ENCODE measurements at places on chromosomes 13 and 19.
A peak's percentile ranks its signal among the peaks of the same experiment; 100 is the strongest.

DNA sequence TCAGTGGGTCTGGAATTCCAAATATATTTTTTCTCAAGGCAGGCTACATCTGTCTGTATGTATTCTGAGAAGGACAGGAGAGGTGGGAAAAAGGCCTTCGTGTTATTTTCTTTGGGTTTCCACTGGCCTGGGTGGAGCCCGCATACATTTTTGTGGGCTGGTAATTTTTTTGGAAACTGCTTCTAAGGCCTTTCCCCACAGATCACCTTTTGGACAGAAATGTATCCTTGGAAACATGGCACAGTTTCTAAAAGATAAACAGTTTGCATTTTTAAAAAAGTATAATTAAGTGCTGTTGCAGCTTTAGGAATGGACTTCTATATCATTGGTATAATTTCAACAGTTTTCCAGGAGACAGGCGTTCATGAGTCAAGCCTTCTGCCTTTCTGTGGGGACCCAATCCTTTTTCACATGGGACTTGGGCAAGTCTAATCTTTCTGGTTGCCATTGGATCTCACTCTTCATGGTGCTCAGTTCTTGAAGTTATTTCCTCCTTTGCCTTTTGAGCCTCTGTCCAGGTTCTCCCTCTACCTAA, 8.9 kb downstream of the RFX2 start:
- no peak for DNase-seq

GRCh38 chr13:103351035-103351828, 285.0 kb upstream of the SLC10A2 start:
- DNase-seq = no peak

DNA sequence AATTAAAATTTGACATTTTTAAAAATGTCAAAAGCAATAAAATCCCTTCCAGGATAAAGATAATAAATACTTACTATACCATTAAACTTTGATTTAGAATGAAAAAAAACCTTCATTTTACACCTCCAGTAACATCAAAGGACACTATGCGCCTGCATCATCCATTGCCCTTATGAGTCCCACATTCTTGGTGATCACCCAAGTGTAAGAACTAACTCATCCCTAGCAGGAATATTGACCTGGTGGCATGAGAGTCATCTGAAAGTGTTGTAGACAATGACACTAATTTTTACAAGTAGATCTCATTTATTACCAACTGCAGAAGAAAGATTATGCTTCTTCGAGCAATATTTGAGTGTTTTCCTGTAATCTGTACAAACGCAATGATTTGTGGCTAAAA, 1128.9 kb downstream of the EFNB2 start:
- DNase-seq = no peak

DNA sequence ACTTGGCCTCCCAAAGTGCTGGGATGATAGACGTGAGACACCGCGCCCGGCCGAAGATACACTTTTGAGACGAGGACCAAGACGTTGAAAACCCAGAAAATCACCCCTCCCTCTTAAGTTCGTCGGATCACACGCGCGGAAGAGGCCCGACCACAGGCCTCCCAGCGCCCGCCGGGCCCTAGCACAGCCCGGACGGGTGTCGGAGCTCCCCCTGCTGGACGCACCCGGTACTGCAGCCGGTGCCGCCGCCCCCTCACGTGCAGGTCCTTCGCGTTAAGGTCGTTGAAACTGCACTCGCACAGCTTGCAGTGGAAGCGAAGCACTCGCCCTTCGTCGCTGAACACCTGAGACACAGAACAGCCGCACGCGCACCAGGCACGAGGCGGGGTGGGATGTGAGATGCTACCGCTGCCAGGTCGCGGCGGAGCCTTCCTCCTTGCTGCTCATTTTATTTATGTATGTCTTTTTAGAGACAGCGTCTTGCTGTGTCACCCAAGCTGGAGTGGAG, 35.7 kb upstream of the MATK start:
- DNase-seq = peak; percentile 76

DNA sequence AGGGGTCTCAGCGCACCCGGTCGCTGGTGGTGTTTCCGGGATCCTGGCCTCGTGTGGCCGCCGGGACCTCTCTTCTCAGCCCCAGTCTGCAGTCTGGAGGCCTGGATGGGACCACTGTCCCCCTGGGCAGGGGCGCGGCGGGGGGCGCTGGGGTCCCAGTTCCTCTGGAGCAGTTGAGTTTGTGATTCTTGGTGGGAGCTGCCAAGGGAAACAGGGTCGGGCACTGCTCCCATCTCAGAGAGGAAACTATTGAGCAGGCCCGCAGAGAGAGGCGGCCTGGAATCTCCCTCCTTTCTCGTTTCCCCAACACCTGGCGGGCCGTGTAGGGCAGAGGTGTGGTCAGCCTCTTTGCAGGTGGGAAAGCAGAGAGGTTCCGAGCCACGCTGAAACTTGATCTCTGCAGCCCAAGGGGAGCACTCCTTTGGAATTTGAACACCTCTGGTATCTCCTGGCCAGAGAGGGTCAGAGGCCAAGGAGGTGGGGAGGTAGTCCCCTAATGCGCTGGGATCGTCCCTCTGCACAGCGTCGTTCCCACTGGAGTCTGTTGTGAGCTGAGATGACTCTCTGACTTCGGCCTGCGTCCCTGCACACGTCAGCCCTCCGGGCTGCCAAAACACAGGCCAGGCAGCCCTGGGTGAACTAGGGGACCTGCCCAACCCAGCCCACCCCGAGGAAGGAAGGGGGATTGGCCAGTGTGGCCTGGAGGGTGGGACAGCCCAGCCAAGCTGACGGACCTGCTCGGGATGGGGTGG, 741 bp downstream of the PLEKHF1 start:
- no peak for DNase-seq

DNA sequence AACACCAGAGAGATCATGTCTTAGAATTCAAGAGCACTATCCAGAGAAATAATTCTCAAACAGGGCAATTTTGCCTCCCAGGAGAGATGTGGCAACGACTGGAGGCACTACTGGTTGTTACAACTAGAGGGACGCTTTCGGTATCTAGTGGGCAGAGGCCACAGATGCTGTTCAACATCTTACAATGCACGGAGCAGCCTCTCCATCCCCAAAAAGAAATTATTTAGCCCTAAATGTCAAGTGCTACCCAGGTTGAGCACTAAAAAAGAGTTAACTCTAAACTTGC, 78.6 kb downstream of the ABCC4 start:
- DNase-seq = no peak

GRCh38 chr13:31101472-31102170, 60.1 kb downstream of the HSPH1 start:
- no peak for DNase-seq

- DNase-seq = no peak
Observed at GRCh38 chr13:64397701-64398100, 2832.4 kb downstream of the PCDH9 start.

DNA sequence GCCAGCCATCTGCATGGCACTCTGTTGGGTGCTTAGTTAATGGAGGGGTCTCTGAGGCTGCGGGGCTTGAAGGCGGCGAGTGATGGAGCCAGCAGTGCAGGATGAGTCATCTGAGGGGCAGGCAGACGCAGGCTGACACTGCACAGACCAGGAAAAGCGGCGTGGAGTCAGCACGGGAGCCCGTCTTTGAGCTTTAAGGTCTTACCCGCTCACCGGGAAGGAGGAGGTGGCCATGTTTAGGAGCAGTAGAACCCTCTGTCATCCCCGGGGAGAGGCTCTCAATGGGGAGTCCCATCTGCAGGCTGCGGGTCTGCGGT, 13.1 kb downstream of the NAXD start:
- DNase-seq = no peak

- no peak for DNase-seq
Observed at GRCh38 chr19:1699386-1699785, 47.0 kb upstream of the TCF3 start.

- no peak for DNase-seq
Observed at GRCh38 chr13:46535825-46536224, 17.1 kb upstream of the LRCH1 start.

DNA sequence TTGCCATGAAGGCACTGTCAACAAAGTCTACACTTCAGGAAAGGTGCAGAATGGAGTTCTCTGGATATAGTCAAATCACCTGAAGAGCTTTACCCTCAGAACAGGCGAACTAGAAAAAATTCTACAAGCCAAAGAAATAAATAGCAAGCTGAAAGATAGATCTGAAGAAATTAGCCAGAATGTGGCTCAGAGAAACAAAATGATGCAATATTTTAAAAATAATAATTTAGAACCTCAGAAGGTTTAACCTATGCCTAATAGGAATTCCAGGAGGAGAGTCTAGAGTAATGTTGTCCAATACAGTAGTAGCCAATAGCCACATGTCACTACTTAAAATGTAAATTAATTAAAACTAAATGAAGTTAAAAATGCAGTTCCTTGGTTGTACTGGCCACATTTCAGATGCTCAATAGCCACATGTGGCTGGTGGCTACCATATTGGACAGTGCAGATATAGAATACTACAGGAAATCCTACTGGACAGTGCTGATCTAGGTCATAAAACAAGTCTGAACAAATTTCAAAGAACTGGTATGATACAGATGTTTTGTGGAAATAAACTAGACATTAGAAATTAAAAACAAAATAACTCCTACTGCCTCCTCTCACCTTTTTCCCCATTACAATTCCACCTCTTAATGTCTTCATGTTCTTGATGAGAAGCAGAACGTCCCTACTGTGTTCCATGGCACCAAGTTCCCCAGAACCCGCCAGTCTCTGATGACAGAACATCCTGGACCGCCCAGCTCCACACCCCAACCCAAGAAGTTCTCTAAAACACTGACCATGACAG, 679 bp upstream of the CDADC1 start:
- DNase-seq = peak; percentile 52

DNA sequence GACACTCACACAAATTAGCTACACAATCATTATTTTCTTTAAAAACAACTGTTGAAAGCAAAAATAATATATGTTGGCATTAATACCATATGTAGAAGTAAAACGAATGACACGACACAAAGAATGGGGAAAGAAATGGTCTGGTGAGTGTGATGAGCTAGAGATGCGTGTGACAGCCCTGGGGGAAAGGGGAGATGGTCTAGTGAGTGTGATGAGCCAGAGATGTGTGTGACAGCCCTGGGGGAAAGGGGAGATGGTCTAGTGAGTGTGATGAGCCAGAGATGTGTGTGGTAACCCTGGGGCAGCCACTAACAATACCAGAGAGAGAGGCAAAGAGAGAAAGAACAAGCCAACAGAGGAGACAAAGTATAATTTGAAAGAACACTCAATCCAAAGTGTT, 22.3 kb upstream of the LAMP1 start:
- DNase-seq = no peak

- DNase-seq = peak; percentile 75
Observed at GRCh38 chr13:110113284-110113764, 193.6 kb downstream of the COL4A1 start.

DNA sequence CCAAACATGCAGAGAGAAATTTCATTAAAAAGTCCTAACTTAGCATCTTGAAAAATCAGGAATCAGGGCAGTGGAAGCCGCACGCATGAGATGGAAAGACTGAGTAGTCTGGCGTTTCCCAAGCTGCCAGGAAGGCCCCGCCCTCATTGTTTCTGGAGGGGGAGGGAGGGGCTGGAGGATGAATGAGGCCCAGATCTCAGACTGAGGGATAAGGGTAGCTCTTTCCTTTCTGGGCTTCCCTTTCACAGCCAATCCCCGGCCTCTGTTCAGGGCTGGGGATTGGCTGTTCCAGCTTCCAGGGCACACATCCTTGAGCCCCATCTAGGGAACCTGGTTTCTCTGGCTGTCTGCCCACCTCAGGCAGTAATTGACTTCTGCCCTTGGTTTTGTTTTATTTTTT, 7.3 kb downstream of the C19orf53 start:
- no peak for DNase-seq

DNA sequence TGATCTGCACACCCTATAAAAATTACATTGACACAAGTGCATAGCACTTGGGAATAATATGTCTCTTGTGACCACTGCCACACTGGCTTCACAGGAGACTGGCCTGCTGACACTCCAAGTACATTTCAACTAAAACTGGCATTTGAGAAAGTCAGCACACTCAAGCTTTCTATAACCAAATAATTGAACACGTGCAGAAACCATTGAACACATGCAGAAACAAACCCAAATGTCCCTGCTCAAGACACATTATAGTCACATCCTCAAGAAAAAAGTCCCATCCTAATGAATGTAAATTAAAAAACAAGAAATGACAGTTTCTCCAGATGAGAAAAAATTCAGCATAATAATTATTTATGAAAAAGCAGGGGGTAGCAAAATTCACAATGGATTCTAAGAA, 1859.1 kb upstream of the PCDH20 start:
- DNase-seq = no peak

- peak; percentile 44 for DNase-seq
Observed at GRCh38 chr19:571566-571974, 826 bp upstream of the BSG start.

GRCh38 chr13:79557666-79558065, 76.7 kb downstream of the NDFIP2 start:
- DNase-seq = no peak

DNA sequence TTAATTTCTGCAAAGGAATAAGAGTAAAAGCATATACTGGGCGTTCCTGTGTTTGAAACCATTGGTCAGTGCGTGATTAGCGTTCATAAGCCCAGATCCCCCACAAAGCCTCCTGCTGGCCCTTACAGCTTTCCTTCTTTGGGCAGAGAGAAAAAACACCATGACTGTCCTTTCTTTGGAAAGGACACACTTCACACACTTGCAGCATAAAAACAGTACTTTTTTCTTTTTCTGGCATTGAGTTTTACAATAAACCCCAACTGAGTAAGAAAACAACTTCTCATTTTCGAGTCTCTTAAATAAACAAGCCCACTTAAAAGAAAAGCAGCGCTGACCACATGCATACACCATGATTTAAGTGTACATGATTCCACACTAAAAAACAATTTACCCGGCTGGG, 35.8 kb downstream of the SMAD9 start:
- no peak for DNase-seq

DNA sequence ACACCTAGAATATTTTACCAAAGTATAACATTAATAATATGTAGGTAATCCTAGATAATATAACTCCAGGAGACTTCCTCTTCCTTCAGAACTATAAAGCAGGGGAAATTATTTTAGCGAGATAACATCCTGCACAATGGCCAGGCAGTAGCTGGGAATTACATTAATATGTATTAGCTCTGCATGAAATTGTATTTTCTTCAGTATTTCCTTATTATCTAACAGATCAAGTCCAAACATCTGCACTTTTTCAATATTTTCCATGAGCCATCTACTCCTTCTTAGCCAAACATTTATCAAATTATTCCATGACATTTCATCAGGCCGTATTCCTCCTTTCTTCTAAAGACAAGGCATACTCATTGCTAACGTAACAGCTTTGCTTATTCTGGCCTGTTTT, 98.8 kb upstream of the PCDH9 start:
- no peak for DNase-seq

- DNase-seq = peak; percentile 81
Observed at GRCh38 chr13:32246468-32246867, 68.7 kb downstream of the ZAR1L start.

DNA sequence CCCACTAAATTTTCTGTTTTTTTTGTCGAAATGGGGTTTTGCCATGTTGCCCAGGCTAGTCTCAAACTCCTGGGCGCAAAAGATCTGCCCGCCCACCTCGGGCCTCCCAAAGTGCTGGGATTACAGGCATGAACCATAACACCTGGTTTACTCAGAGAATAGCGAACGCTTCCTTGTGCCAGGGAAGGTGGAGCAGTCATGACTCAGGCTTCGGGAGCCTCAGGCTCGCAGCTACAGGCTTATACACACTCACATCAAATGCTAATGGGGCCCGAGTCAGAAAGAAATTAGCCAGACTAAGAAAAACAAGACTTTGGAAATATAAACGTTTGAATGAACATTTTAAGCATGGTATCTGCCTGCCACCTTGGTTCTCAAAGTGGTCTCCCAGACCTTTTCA, 11.0 kb upstream of the TPT1 start:
- DNase-seq = no peak
